ENCODE measurements at places on chromosomes 1 and 21. TPM values are rescaled to one million over a fixed set of nuclear protein-coding genes. Genes with fewer than 3 reads are reported as not detected.

DNA sequence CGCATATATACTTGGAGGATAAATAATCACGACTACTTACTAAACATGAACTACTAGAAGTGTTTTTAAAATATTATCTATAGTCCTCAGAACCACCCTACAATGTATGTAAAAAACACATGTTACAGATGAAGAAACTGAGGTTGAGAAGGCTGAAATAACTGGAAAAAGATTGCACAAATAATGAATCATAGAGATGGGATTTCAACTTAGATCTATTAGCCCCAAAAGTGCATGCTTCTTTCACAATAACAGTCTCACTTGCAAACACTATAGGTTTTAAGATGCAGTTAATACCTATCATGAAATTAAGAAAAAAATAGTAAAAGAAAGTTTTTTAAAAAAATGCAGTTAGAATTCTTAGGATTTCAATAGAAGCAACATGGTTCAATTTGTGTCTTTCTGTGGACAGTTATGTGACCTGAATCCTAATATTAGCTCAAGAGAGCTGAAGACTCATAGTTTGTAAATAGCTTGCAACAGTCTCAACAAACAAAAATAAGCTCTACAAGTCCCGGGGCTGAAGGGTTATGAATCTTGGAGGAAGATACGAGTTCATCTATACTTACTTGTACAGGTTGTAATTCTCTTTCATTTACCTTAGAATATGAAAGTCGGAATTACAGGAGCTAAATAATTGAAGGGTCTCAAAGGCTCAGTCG, 58.6 kb upstream of the NTPCR start:
- DNase-seq, result no peak
- H3K4me1 ChIP-seq, result peaks cover 7% of the 10 kb centered on the region
- no peaks in the 10 kb centered on the region for H3K27me3 ChIP-seq
- H3K4me3 ChIP-seq, result no peak overlapping the region
- no peak overlapping the region for H3K27ac ChIP-seq
- no peaks in the 10 kb centered on the region for H3K36me3 ChIP-seq

The NT5C1A gene
- total RNA-seq, result not detected

DNA sequence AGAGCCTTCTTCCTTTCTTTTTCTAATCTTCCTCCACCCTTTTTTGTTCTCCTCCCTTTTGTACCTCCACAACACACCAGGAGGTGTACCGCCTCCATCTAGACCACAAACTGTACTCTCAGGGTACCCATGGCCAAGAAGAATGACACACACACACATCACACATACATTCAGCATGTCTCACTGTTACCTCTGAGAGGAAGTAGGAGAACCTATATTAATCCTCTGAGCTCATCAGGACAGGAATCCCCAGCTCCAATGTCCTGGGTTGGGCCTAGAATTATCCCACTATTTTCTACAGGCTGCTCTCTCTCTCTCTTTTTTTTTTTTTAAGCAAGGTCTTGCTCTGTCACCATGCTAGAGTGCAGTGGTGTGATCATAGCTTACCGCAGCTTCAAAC, 36.7 kb downstream of the ATP2B4 start:
- no peaks in the 10 kb centered on the region for H3K27me3 ChIP-seq
- H3K27ac ChIP-seq, result peak overlapping the region; percentile 75
- H3K36me3 ChIP-seq, result no peaks in the 10 kb centered on the region
- peaks cover 64% of the 10 kb centered on the region for H3K4me1 ChIP-seq
- no peak for DNase-seq

The MTARC2 gene
- 5.9 TPM for total RNA-seq

The SPATA46 gene
- not detected for total RNA-seq

The INKA2 gene
- total RNA-seq, result 3.9 TPM

The COL11A1 gene
- not detected for total RNA-seq

DNA sequence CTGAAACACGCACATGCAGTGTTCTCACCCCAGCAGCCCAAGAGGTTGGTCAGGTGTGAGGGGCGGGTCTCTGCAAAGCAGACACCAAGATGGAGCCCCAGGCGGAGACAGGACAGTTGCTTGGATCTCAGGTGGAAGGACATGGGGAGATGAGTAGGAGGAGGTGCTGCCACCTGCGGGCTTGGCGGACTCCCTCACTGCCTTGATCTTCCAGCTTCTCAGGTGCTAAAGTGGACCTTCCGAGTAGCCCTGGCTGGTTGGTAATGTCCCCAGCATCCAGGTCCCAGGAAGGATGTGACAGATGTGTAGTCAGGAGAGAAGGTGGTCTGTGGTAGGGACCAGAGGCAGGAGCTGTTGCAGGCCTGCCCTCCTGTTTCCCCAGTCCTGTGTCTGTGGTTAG, 114.1 kb downstream of the AJAP1 start:
- H3K27me3 ChIP-seq, result peaks cover 7% of the 10 kb centered on the region
- no peak for DNase-seq
- H3K36me3 ChIP-seq, result no peaks in the 10 kb centered on the region
- no peak overlapping the region for H3K4me3 ChIP-seq

GRCh38 chr1:14817223-14818170, 219.0 kb downstream of the KAZN start:
- no peak overlapping the region for H3K4me3 ChIP-seq
- H3K27ac ChIP-seq, result no peak overlapping the region
- no peak for DNase-seq
- no peaks in the 10 kb centered on the region for H3K36me3 ChIP-seq

DNA sequence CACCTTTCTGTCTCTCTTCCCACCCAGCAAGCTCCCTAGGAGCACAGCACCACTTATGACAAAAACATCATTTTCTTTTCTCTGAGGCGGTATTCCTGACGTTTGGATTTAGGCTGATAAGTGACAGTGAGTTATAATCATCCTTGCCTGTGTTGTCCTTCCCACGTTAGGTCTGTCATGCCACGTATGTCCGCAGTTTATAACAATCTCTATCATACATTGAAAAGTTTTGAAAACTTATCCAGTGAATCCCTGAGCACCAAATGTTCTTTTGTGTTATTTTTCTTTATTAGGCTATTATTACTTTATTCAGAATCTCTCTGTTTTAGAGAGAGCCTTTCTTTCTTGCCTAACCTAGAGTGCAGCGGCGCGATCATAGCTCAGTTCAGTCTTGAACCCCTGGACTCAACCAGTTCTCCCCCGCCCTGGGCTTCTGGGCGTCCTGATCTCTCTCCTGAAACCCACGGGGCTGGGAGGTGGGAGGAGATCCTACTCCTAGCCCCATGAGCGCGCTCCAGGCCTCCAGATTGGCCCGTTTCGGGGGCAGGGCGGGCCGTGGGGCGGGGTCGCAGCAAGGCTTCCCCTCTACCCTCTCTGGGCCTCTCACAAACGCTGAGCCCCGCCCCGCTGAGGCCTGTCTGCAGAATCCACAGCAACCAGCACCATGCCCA, at the start of gene GSTM2:
Gene GSTM2, plus strand, starts transcription at position 606 of the 671 bp plus-strand sequence. Its CDS starts 59 bp downstream, at position 665.
- no peaks in the 10 kb centered on the region for H3K36me3 ChIP-seq
- peak within 1 kb of the TSS; percentile 9 for H3K27ac ChIP-seq
- peak; percentile 22 for DNase-seq
- peak within 1 kb of the TSS; percentile 64 for H3K4me3 ChIP-seq

The LYPD8 gene
- total RNA-seq, result not detected

- no peaks in the 10 kb centered on the region for H3K27me3 ChIP-seq
- peaks cover 47% of the 10 kb centered on the region for H3K4me1 ChIP-seq
- no peak overlapping the region for H3K4me3 ChIP-seq
- no peak overlapping the region for H3K27ac ChIP-seq
- no peak for DNase-seq
- no peaks in the 10 kb centered on the region for H3K36me3 ChIP-seq
These were observed 46.5 kb downstream of the ETS2 start for GRCh38 chr21:38852278-38852677.

The GABRD gene
- total RNA-seq, result 0.57 TPM

The SMCP gene
- not detected for total RNA-seq

The CELSR2 gene
- total RNA-seq, result 36.3 TPM

DNA sequence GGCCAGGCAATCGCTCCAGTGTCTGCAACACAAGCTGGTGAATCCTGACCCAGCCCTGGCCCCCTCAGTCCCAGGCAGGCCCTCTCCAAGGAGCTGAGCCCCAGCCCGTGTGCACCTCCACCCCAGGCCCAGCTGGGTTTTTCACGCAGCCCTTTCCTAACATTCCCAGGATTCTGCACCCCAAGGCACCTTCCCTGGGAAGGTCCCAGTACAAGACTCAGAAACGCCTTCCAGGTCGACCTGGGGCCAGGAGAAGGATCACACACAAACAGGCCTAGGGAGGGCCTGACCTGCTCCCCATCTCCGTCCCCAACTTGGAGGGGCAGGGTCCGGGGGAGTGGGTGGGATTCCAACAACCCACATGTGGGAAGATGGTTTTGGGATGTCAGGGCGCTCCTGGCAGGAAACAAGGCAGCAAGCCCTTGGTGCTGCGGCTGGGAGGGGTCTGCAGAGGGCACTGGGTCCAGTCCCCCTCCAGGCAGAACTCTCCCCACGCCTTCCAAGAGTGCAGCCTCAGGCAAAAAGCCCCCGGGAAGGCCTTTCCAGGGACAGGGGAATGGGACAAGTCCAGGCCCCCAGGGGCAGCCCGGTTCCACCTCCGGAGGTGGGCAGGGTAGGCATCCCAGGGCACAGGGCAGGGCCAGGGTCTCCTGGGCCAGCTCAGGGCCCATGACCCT, 58.3 kb downstream of the KCNAB2 start:
- H3K27ac ChIP-seq, result no peak overlapping the region
- H3K27me3 ChIP-seq, result no peaks in the 10 kb centered on the region
- H3K36me3 ChIP-seq, result no peaks in the 10 kb centered on the region
- H3K4me1 ChIP-seq, result no peaks in the 10 kb centered on the region
- DNase-seq, result no peak

DNA sequence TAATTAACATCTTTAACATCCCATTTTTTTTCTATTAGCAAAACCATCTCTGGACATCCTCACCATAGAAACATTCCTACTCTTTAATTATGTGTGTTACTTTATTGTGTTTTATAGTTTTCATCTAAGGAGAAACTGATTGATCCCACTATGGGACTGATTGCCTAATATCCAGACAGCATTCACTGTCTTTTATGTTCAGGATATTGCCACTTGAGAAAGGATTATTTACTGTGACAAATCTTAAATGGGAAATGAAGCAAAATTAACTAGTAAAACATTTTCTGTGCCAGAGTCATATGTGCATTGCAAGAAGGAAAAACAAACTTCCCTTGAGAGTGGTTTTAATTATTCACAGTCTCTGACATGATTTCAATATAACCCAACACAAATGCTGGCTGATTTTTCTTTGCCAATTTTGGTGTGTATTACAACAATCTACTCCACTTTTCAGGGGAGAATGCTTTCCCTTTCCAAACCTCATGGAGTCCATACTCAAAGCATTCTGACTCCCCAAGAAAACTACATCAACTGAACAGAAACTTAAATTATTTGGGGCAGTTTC, 15.8 kb upstream of the RGS13 start:
- H3K4me1 ChIP-seq, result no peaks in the 10 kb centered on the region
- no peak for DNase-seq
- no peaks in the 10 kb centered on the region for H3K36me3 ChIP-seq
- H3K27me3 ChIP-seq, result no peaks in the 10 kb centered on the region

DNA sequence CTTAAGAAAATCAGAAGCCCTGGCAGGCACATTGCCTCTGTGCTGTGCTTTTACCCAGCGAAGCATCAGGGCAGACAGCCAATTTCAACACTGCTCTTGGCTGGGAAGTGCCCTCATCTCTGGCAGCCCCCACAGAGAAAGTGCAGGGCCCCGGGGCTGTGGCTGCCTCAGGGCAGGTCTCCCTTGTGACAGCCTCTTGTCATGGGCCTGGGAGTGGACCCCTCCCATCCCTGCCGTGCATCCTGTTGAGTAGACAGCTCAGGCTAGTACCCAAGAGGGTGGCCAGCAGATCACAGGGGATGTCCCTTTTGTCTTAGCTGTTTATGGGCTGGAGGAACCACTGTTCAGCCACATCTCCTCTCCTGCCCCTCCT, 23.3 kb downstream of the TTC34 start:
- no peaks in the 10 kb centered on the region for H3K27me3 ChIP-seq
- H3K4me1 ChIP-seq, result no peaks in the 10 kb centered on the region
- no peak for DNase-seq
- no peak overlapping the region for H3K27ac ChIP-seq

DNA sequence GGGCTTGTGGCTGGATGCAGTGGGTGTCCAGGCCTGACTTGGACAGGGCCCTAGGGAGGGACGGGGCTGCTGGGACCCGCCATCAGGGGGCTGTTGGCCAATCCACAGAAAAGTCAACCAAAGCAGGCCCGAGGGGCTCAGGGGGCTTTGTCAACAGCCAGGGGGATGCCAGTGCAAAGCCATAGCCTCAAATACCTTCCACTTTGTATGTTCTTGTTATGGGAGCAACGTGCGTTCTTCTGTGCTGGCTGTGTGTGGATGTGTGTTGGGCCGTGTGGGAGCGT, 35.4 kb upstream of the ARF1 start:
- H3K27me3 ChIP-seq, result no peaks in the 10 kb centered on the region
- H3K36me3 ChIP-seq, result no peaks in the 10 kb centered on the region
- H3K27ac ChIP-seq, result no peak overlapping the region
- no peaks in the 10 kb centered on the region for H3K4me1 ChIP-seq
- H3K4me3 ChIP-seq, result no peak overlapping the region

GRCh38 chr21:17370263-17370662, 142.6 kb upstream of the CXADR start:
- H3K36me3 ChIP-seq, result no peaks in the 10 kb centered on the region
- H3K27me3 ChIP-seq, result no peaks in the 10 kb centered on the region
- H3K4me3 ChIP-seq, result no peak overlapping the region

GRCh38 chr21:25898671-25899070, 163.9 kb downstream of the GABPA start:
- no peaks in the 10 kb centered on the region for H3K4me1 ChIP-seq
- DNase-seq, result no peak
- peak overlapping the region; percentile 13 for H3K27ac ChIP-seq
- no peaks in the 10 kb centered on the region for H3K27me3 ChIP-seq

DNA sequence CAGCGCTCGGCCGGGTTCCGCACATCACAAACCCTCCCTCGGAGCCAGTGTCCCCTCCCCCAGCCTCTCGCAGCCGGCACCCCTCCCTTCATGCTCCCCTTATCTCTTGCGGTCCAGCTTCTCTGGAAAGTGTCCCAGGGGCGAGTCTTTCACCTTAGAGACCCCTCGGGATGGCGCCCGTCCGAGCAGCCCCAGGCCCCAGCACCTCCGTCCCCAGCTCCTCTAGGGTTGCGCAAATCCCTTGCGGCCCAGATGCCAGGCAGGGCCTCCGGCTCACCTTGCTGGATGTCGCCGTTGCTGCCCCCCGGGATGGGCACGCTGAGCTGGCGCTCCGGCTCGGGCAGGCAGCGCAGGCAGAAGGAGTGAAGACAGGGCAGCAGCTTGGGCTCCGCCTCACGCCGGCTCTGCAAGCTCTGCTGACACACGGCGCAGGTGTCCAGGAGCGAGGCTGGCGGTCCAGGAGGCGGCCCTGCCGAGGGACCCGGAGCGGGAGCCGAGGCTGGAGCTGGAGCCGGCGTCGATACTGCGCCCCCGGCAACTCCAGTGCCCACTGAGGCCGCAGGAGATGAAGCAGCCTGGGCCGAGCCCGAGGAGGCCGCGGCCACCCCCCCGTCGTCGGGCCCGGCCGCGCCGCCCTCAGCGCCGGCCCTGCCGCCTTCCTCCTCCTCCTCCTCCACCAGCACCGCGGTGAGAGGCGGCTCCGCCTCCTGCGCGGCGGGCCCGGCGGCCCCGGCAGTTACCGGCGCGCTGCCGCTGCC, 550 bp downstream of the TRIM33 start:
- peak overlapping the region; percentile 99 for H3K27ac ChIP-seq
- H3K4me3 ChIP-seq, result peak overlapping the region; percentile 79
- peaks cover 6% of the 10 kb centered on the region for H3K36me3 ChIP-seq
- no peak for DNase-seq

The PCNT gene
- total RNA-seq, result 30.6 TPM

GRCh38 chr1:116138277-116138792, 27.1 kb downstream of the MAB21L3 start:
- H3K36me3 ChIP-seq, result peaks cover 13% of the 10 kb centered on the region
- H3K27ac ChIP-seq, result peak overlapping the region; percentile 55
- no peak overlapping the region for H3K4me3 ChIP-seq

Data from esophagus squamous epithelium (tissue), 5 donors.